Stimulated activated naive CD4-positive, alpha-beta T cell (primary cell): ENCODE measurements at places on chromosomes 5 and 9.

DNA sequence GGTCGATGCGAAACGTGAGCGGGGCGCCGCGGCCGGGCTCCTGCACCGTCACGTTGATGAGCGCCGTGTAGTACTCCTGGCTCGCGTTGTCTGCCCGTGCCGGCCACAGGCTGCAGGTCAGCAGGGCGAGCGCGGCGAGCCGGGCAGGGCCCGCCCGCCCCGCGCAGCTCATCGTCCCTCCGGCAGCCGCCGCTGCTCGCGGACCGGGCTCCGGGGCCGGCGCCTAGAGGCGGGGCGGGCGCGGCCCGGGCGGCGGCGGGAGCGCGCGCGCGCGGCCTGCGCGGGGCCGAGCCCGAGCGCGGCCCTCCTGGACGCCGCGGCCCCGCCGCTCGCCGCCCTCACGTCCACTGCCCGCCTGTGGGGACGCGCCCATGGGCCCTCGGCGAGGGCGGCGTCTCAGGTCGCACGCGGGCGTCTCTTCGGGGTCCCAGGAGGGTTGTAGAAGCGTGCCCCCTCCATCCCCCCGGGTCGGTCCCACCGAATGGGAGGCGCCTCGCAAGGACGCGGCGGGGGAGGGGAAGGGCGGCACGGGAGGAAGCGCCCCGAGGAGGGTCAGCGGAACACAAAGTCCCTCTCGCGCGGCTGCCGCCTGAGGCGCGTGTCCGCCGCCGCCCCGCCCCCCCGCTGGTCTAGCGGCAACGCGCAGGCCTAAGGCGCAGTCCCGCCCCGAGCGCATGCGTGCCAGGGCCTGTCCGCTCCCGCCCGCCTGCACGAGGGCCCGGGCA, at the start of gene RNF130:
TSS of gene RNF130 (minus strand) at position 229 of the 725 bp plus-strand sequence. CDS start at position 172, 57 bp downstream.
- peak; percentile 62 for DNase-seq

- DNase-seq: no peak
Measured at GRCh38 chr9:68551191-68551590, 10.5 kb upstream of the TMEM252 start.

DNA sequence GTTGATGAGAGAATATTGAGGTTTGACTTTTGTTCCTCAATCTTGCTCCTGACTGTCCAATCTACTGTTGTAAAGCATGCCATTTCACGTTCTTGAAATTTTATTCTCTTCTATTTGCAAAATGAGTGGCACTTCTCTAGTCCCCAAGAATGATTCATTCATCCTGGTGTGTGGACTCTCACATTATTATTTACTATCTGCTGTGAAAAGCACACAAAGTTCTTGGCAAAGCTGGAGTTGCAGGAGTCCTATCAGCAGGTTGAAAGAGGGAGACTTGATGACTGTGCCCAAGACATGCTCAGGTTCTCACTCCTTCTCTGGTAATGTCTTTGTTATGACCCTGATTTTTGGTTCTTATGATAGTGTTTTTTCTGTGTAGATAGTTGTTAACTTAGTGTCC, 382.6 kb downstream of the DMRTA1 start:
- DNase-seq: no peak

DNA sequence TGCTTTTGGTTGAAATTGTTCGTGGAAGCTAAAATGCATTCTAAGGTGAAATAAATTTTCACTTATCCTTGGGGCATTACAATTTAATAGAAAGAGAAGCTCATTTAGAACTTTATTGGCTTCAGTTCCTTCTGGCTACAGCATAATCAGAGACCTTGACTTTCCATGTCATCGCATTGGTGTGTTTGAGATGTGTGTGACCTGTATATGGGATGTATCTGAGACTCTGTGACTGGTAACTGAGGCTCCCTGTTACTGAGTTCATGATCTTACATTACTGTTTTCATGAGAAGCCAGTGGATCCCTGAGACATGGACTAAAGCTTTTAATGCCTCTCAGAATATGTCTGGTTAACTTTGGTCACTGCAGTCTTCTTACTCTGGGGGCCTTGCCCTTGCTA, 32.5 kb downstream of the SH3GL2 start:
- DNase-seq: no peak

DNA sequence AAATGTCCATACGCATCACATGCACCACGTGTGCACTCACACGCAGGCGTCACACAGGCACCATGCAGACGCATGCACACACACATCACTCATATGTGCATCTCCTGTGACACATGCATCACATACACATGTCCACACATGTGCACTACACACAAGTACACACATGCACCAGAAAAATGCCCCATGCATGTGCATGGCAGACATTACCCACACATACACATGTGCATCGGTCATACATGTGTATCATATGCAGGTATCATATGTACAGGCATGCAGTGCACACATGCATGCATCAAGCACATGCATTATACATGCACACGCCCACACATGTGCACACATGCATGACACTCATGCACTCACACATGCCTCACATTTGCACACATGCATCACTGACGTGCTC, 26.1 kb downstream of the ADAMTS2 start:
- no peak for DNase-seq

GRCh38 chr5:55327281-55327680, 19.5 kb downstream of the MTREX start:
- no peak for DNase-seq

DNA sequence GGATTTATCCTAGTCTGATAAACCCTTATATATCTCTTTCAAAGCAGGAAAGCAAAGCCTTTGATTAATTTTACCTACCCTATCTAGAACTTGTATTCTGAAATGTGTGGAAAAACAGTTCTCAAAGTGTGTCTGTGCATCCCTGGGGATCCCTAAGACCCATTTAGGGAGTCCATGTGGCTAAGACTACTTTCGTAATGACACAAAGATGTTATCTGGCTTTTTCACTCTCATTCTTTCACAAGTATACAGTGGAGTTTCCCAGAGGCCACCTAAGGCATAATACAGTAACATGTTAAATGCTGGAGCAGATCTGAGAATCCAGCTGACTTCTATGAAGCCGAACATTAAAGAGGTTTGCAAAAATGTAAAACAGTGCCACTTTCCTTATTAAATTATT, 54.3 kb upstream of the TNFSF15 start:
- no peak for DNase-seq

- DNase-seq: no peak
Measured at GRCh38 chr5:11715461-11716196, 188.6 kb downstream of the CTNND2 start.

GRCh38 chr5:39120052-39120420, 45.8 kb upstream of the RICTOR start:
- no peak for DNase-seq

- peak; percentile 86 for DNase-seq
Measured at GRCh38 chr9:137236238-137236935, 4.7 kb upstream of the TUBB4B start.

GRCh38 chr5:175281714-175282113, 162.3 kb downstream of the DRD1 start:
- DNase-seq: no peak

DNA sequence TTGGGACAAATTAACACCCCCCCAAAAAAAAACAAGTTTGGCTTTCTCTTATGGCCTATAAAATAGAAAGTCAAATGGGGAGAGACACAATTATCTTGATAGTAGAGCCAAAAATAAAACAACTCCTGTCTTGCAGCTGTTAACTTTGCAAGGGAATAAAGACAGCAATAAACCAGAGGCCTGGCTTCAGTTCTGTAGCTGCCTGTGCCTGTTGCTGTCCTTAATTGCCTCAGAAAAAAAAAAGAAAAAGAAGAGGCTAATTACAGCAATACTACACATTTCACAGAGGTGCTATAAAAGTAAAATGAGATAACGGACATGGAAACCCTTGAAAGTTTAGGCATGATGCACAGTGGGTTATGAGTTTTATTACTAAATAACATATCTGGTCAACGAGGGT, 170.7 kb upstream of the IRX1 start:
- no peak for DNase-seq

- no peak for DNase-seq
Measured at GRCh38 chr5:41617843-41618515, 107.6 kb upstream of the PLCXD3 start.

DNA sequence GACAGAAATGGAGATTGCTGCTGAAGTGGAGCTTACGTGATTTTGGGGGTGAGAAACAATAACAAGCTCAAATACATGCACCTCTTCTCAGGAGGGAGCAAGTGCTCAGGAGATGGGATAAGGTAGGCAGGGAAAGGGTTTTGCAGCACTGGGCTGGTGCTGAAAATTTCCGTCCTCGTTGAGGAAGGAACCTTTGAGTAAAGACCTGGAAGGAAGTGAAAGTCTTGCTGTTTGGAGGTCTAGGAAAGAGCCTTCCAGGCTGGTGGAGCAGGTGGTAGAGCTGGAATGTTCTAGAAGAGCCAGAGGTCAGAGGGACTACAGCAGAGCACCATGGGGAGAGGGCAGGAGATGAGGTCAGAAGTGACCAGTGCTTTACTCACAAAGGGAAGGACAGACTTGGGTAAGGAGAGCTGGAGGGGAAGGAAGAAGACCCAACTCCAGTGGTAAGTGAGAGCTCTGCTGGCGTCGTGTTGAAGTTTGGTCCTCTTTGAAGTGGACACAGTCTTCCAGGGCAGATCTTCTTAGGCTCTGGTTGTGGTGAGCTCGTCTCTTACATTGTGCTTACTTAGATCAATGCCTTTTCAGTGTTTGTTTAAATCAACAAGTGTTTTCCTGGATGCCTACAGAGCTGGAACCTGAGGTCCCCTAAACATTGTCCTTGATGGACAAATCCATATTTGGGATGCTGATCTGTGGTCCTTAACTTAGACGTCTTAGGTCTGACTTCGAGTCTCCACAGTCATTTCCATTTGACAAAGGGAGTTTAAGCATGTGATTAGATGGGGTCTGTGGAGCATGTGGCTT, 21.0 kb downstream of the ANKRD33B start:
- DNase-seq: no peak

DNA sequence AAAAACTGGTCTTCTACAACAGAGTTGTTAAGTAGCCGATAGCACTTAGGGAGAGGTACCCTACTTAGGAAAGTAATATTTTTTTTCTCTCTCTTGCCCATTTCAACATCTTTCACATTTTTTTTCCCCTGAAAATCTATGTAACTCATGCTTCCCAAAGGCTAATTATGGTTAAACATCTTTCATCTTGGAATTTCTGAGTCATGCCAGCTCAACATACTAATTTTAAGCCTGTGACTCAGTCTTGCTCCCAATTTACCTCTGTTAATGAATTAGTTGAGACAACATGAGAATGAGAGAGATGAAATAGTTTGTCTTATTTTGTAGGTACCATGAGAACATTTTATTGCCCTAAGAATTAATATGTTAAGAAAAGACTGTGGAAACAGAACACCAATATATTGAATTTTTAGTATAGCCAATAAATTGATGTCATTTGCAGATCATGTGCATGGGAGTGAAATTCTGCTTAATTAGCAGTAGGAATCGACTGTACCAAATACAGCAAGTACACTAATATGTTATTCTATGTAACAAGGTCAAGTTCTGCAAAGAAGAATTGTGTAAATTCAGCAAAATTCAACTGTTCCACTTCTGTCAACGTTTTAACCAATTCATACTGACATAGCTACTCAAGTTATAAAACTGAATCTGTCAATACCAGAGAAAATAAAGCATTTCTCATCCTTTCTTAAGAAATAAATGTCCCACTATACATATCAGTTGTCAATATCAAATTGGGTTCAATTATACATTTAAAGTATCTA, 550.0 kb downstream of the PTPRD start:
- DNase-seq: no peak

GRCh38 chr9:20649381-20649780, 27.1 kb upstream of the MLLT3 start:
- no peak for DNase-seq

DNA sequence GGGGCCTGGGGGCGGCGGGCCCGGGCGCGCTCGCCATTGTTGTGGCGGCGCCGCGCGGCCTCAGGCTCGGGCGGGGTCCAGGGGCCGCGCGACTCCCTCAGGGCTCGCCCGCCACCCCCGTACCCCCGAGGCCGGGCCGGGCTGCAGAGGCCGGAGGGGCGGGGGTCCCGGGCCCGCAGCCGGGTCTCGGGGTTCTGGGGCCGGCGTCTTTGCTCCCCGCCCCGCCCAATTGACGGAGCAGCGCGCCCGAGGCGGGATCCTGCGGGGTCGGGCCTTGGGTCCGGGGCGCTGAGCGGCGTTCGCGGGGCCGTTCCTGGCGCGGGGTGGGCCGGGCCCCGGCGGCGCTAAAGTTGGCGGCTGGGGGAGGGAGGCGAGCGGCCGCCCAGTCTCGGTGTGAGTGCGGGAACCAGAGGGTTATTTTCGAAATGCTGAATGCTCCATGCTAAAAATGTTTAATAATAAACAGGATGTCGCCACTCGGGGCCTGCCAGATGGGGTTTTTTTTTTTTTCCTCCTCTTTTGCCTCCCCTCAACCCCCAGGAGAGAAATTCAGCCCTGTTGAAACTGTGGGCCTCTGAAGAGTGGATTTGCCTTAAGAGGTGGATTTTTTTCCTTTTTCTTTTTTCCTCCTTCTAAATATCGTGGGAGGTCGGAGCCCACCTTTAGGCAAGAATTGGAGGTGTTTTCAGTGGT, 724 bp downstream of the PRRC2B start:
- peak; percentile 82 for DNase-seq

- DNase-seq: no peak
Measured at GRCh38 chr9:114719290-114719689, 37.3 kb upstream of the TEX48 start.

DNA sequence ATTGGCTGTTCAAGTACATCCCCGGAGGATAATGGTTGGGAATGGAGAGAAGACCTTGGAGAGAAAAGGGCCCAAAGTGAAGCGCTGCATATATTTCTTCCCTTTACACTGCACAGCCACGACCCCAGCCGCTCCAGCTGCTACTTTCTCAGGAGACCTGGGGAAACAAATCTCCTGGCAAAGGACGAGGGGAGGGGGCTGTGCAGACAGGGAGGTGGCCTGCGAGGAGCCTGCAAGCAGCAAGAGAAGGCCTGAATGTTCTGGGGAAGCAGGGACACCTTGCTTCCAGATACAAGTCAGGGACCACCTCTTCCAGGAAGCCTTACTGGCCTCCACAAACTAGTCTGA, 739 bp upstream of the PDLIM4 start:
- no peak for DNase-seq

- no peak for DNase-seq
Measured at GRCh38 chr5:76947082-76947503, 5.8 kb upstream of the CRHBP start.

GRCh38 chr9:136092353-136092650, 2.8 kb downstream of the NACC2 start:
- no peak for DNase-seq

DNA sequence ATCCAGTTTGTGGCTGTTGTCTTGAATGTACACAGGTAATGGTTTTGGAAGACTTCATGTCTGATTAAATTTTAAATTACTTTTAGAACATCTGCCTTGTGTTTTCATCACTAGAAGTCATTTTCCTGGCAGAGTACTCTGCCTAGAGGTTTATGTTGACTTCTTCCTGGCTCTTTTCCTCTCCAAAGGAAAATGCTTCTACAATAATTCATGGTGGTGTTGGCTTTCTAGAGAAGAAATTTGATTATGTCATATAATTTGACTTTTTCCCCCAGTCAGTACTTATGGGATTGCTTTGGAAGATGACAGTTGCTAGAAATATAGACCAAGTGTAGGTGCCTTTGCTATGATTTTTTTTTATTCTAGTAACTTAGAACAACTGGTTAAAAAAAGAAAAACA, 46.8 kb downstream of the F2RL2 start:
- DNase-seq: no peak

GRCh38 chr5:82470185-82470994, 192.2 kb upstream of the RPS23 start:
- DNase-seq: no peak

GRCh38 chr5:32419791-32420190, 24.7 kb downstream of the ZFR start:
- no peak for DNase-seq
